ENCODE measurements at places on chromosomes 5 and 9. TPM values are rescaled to one million over a fixed set of nuclear protein-coding genes. Genes with fewer than 3 reads are reported as not detected.
A peak's percentile ranks its signal among the peaks of the same experiment; 100 is the strongest.

DNA sequence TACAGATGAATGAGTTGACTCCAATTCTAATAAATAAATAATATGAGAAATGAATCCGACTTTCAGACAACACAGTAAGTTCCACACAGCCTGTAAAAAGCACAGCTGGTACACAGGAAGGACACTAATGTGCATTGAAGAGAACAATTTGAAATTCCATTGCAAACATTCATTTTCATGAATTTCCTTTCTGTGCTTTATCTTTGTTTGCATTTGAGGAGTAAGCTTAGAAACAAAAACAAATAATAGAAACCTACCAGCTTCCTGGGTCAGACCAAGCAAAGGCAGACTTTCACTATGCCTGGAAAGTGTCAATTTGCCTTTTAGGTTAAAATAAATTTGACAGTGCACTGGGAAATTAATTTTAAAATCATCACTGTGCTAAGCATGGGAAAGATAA lies 143.8 kb upstream of the VLDLR start:
- H3K27ac ChIP-seq: no peak overlapping the region
- no peak overlapping the region for H3K4me3 ChIP-seq
- H3K27me3 ChIP-seq: peaks cover 9% of the 10 kb centered on the region
- DNase-seq: no peak

DNA sequence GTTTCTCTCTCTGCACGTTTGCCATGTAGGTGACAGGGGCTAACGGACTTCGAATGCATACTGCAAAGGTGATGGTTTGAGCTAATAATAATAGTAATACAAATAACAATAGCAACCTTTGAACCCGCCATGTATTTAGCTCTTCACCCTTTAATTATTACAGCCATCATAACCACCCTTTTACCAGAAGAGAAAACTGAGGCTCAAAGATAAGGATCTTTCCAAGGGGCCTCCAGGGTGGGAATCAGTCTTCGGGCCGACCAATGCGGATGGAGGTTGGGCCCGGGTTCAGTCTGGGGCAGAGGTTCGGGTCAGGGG lies 494 bp downstream of the CDKN2AIPNL start:
- no peaks in the 10 kb centered on the region for H3K27me3 ChIP-seq
- no peaks in the 10 kb centered on the region for H3K36me3 ChIP-seq
- peaks cover 16% of the 10 kb centered on the region for H3K4me1 ChIP-seq
- peak overlapping the region; percentile 83 for H3K27ac ChIP-seq
- DNase-seq: no peak

DNA sequence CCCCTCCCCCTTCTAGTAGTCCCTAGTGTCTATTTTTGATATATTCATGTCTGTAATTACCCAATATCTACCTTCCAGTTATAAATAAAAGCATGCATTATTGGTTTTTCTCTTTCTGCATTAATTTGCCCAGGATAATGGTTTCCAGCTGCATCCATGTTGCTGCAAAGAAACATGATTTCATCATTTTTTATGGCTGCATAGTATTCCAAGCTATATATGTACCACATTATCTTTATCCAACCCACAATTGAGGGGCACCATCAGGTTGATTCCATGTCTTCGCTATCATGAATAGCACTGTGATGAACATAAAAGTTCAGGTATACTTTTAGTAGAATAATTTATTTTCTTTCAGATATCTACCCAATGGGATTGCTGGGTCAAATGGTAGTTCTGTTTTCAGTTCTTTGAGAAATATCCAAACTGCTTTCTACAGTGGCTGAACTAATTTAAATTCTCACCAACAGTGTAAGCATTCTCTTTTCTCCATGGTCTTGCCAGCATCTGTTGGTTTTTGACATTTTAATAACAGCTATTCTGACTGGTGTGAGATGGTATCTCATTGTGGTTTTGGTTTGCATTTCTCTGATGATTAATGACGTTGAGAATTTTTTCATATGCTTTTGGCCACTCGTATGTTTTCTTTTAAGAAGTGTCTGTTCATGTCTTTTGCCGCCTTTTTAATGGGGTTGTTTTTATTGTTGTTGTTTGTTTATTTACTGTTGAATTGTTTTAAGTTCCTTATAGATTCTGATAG lies 746.1 kb upstream of the MEF2C start:
- no peak for DNase-seq
- no peak overlapping the region for H3K4me3 ChIP-seq
- no peaks in the 10 kb centered on the region for H3K4me1 ChIP-seq
- H3K36me3 ChIP-seq: no peaks in the 10 kb centered on the region
- no peaks in the 10 kb centered on the region for H3K27me3 ChIP-seq
- no peak overlapping the region for H3K27ac ChIP-seq

OXCT1 gene
- 25.1 TPM for polyA plus RNA-seq

GRCh38 chr9:119435076-119435475 lies 65.8 kb upstream of the BRINP1 start:
- H3K36me3 ChIP-seq: no peaks in the 10 kb centered on the region

DNA sequence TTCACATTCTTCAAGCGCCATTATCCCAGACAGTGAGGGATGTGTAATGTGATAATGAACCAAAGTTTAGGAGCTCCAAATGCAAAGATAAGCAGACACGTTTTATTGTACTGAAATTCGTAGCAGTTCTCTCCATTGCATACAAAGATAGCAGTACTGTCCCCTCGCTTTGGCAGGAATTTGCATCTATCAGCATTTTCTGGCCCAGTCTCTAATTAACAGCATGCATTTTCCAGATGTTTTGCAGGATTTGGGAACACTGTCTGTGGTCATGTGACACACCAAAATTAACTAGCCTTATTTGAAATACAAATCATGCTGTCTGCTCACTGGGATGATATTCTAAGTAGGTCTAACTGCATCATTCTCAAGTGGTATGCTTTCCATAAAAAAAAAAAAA lies 235.9 kb upstream of the TRPM3 start:
- peaks cover 25% of the 10 kb centered on the region for H3K27me3 ChIP-seq
- no peak overlapping the region for H3K4me3 ChIP-seq
- no peak for DNase-seq
- H3K27ac ChIP-seq: no peak overlapping the region
- no peaks in the 10 kb centered on the region for H3K4me1 ChIP-seq

GRCh38 chr5:175880213-175880612 lies 8.8 kb downstream of the CPLX2 start:
- H3K36me3 ChIP-seq: peaks cover 25% of the 10 kb centered on the region
- no peak overlapping the region for H3K27ac ChIP-seq

SAXO1 gene
- 0.10 TPM for polyA plus RNA-seq

- H3K27me3 ChIP-seq: peaks cover 11% of the 10 kb centered on the region
- DNase-seq: no peak
- no peak overlapping the region for H3K27ac ChIP-seq
- no peak overlapping the region for H3K4me3 ChIP-seq
- H3K4me1 ChIP-seq: no peaks in the 10 kb centered on the region
Measured at GRCh38 chr5:31701642-31702299, 62.8 kb downstream of the PDZD2 start.

GRCh38 chr5:62199792-62200716 lies 106.0 kb upstream of the KIF2A start:
- no peak for DNase-seq
- no peaks in the 10 kb centered on the region for H3K4me1 ChIP-seq
- H3K36me3 ChIP-seq: no peaks in the 10 kb centered on the region
- H3K27ac ChIP-seq: no peak overlapping the region

- no peaks in the 10 kb centered on the region for H3K36me3 ChIP-seq
- no peak overlapping the region for H3K4me3 ChIP-seq
- peaks cover 7% of the 10 kb centered on the region for H3K27me3 ChIP-seq
- no peaks in the 10 kb centered on the region for H3K4me1 ChIP-seq
- DNase-seq: no peak
Measured at GRCh38 chr9:87226896-87227295, 270.8 kb upstream of the DAPK1 start.

All from naive thymus-derived CD8-positive, alpha-beta T cell (primary cell).